ENCODE measurements at places on chromosomes 12 and 14.
A peak's percentile ranks its signal among the peaks of the same experiment; 100 is the strongest.

DNA sequence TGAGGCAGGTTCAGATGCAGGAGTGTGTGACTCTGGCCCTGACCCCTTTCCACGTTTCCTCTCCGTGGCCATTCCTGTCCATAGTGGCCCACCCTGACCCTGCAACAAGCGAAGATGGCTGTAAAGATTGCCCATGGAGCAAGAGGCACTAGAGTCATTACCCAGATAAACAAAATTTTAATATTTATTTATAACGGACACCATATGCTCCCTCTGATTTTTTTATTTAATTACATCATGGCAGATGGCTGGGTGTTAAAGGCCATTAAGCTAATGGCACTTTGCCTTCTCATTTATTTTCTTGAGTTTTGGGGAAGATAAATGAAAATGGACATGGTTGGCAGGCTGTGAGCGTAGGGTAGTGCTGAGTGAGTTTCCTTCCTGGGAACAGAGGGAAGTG, 58.7 kb downstream of the WSCD2 start:
- DNase-seq: no peak

GRCh38 chr14:33675415-33676130, 275.3 kb downstream of the EGLN3 start:
- DNase-seq: no peak

GRCh38 chr14:93431036-93431670, 414 bp downstream of the UNC79 start:
- peak; percentile 63 for DNase-seq

- no peak for DNase-seq
Measured at GRCh38 chr12:49874142-49874897, 29.4 kb downstream of the FAIM2 start.

DNA sequence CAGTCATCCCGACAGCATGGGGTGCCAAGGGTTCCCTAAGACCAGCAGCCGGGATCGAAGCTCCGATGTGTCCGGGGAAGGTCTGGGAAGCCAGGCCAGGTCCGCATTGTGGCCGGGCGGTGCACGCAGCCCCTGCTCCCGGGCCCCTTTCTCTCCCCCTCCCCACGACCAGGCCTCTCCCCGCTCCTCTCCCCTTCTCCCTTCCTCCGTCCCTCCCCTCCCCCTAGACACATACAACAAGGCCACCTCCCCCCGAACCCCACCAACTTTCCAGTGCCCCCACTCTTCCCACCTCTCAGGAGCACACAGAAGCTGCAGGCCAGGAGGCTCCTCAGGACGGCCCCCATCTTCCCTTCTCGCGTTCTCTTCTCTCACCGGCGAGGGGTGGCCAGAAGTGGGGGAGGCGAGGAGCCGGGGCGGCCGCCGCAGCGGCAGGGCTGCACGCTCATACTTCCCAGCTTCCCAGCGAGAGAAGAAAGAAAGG, 413 bp downstream of the LRP6 start:
- peak; percentile 53 for DNase-seq

GRCh38 chr12:108299516-108299915, 39.6 kb downstream of the CMKLR1 start:
- DNase-seq: no peak

DNA sequence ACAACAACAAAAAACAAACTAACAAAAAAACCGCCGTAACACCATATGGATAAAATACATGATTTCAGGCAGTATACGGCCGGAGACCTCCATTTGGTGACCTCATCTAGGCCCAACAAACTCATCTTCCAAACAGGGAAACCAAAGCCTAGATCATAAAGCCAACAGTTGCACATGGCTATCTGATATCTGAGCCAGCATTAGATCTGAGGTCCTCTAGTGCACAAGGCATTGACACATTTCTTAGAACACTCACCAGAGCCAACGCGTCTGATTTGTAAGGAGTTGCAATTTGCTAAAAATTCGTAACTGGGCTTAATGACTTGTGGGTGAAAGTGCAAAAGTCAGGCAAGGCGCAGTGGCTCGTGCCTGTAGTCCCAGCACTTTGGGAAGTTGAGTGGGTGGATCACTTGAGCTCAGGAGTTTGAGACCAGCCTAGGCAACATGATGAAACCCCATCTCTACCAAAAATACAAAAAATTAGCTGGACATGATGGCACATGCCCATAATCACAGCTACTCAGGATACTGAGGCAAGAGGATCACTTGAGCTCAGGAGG, 42.0 kb upstream of the NUDT4 start:
- no peak for DNase-seq

DNA sequence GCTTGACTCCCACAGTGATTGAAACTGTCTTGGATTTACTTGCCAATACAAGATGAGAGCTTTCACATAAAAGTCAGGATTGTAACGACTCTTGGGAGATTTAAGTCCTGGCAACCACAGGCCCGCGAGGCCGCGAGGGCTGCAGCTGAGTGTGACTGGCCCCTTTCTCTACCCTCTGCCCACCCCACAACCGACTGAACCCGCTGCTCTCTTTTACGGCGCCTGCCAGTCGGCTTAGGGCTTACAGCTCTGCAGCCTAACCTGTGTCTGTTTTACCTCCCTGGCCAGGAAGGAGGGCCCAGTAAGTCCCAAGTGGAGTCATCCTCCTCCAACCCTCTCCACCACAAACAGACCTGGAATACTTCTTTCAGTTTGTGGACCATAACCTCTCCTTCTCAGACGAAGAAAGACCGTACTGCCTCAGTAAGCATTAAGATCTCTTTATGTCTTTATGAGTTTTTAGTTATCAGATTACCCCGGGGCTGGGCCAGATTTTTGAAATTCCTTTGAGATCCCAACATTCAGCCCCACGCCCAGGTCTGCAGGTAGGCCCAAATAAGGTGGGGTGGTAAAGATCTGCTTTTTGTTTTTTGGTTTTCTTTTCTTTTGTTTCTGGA, 12.6 kb upstream of the TIGAR start:
- DNase-seq: peak; percentile 29

- no peak for DNase-seq
Measured at GRCh38 chr12:92335831-92336230, 190.2 kb upstream of the BTG1 start.

DNA sequence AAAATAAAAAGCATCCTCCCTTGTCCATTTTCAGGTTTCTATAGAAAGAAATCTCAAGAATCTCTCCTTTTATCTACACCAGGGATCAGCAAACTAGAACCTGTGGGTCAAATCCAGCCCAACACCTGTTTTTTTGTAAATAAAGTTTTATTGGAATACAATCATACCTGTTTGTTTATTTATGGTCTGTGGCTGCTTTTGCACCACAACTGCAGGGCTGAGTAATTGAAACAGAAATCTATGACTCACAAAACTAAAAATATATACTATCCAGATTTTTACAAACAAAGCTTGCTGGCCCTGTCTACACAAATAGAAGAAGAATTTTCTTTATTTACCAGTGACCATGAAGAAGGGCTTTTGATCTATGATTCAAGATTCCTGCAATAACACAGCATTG, 95.1 kb upstream of the COCH start:
- DNase-seq: no peak

GRCh38 chr12:131864469-131864868, 30.0 kb upstream of the ULK1 start:
- DNase-seq: no peak

DNA sequence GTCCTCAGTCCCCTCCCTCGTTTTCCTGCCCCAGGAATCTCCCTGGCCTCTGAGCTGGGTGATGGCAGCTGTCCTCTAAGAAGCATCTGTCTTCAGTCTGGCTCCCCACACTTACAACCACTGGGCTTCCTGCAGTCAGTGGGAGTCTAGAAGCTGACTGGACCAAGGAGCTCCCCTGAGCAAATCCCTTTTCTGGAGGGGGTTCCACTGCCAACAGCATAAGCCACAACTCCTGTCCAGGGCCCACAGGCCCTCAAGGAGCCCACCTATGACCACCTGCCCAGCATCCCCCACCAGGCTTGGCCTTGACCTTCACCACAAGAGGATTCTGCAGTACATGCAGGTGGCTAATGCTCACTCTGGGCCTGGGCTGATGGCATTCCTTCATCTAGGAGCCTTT, 4.1 kb downstream of the RDH16 start:
- DNase-seq: no peak

DNA sequence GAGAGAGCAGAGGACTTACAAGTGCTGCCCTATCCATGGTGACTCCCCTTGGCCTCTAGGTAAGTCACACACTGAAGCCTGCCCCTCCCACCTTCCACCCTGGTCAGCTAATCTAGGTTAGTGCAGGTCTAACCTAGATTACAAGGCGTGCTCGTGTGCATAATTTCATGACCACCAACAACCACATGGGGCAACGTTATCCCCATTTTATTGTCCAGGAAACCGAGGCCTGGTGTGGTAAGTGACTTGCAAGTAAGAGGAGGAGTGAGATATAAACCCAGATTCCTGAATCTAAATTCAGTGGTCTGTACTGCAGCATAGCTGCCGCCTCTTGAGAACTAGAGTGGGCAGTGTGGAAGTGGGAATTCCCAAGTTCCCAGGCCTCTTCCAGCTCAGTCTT, 171.1 kb downstream of the DAD1 start:
- DNase-seq: no peak

GRCh38 chr12:124432376-124432775, 135.0 kb downstream of the NCOR2 start:
- no peak for DNase-seq

DNA sequence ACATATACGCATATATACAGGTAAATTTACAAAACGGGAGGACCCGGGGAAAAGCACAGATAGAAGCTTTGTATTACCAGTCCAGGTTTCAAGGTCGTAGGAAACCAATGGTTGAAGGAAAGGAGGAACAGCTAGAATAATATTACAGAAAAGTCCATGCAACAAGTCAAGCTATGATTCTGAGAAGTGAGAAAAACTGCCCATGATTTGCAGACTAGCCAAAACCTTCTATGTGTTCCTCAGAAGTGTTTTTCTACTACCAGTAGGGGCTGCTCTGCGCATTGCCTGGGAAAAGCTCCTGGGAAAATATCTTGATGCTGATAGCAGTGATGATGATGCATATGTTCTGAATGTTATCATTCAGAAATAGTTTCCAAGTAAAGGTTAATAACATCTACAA, 2.2 kb downstream of the PDZRN4 start:
- DNase-seq: no peak

- no peak for DNase-seq
Measured at GRCh38 chr12:126390969-126391566, 1325.8 kb downstream of the AACS start.

- DNase-seq: no peak
Measured at GRCh38 chr12:104048811-104049210, 1.2 kb downstream of the GLT8D2 start.

DNA sequence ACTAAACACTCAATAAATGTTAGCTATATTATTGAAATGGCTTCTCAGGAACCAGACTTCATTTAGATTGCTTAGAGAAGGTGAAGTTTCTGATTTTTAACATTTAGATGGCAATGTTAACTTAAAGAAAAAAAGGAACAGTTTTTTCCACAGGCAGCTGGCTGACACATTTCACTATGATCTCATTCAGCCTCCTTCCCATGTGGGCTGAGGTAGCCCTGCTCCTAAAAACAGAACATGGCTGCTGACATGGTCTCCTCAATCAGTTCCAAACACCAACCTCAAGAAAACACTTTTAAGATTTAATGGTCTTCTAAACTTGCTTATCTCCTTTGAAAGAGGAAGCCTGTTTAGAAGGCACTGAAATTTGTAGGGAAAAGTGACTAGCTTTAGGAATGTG, 23.8 kb downstream of the GNS start:
- no peak for DNase-seq

DNA sequence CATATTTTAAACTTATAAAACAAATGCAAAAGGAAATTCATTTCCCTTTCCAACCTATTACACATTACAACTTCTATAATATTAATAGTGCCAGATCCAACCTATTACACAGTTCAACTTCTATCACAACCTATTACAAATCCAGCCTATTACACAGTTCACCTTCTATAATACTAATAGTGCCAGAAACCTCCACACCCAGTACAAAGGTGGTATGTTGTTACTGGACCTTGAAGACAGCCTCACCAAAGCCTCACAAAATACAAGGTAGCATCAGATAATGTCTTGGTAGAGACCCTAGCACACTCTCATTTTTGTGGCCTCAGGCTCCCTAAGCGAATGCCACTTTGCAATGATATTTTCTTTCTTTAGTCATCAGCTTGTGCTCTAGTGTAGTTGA, 68.7 kb upstream of the PELI2 start:
- DNase-seq: no peak

- peak; percentile 19 for DNase-seq
Measured at GRCh38 chr12:1162081-1162760, 171.2 kb downstream of the ERC1 start.

All from renal pelvis (tissue), 12 donors.